Right lung (tissue), 10 donors: ENCODE measurements at places on chromosomes 13 and 19. TPM values are rescaled to one million over a fixed set of nuclear protein-coding genes. Genes with fewer than 3 reads are reported as not detected.

Gene GZMM
- 0.60 TPM for polyA plus RNA-seq

Gene CD177
- 0.41 TPM for polyA plus RNA-seq

Gene TRPM4
- polyA plus RNA-seq = 20.0 TPM

DNA sequence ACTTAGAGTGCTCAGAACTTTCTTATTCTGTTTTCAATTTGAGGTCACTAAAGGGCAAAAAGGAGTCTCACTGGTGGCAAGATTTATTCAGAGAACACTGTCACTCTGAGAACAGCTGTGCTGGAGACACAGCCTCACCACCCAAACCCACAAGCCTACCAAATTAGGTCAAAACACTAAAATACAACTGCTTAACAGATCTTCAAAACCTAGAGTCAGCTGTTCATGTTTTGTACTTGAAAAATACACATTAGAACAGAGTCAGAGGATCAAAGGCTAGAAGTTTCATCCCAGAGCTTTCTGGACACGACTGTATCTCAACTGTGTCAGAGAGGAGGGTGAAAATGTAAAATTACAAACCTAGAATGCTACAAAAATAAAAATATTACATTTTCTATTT is 89.3 kb downstream of the MIPEP start:
- no peak for DNase-seq

DNA sequence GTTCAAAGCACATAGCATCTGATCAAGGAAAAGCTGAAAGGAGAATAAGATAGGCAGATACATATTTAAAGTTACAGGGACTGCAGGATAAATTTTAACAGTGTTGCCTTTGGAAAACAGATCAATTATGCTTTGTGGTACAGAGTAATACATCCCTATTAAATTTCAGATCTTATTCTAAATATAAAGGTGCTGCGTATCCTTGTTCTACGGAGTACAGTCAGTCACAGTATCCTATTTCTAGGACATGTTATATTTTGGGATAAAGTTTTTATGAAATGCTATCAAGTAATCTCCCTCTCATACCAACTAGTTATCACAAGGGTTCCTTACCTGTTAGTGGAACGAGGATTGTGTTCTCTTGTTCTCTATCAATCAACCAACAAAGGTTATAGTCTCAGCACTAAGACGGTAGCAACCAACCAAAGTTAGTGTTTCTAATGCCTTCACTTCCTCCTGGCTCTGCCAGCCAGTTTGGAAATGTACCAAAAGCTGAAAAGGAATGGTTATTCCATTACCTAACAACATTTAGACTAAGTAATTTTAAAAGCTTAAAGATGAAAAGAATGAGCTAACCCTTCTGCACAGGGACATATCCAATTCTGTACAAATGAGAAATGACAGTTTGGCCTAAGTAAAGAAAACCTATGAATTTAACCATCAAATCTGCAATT is 35.2 kb downstream of the TSC22D1 start:
- DNase-seq = no peak

DNA sequence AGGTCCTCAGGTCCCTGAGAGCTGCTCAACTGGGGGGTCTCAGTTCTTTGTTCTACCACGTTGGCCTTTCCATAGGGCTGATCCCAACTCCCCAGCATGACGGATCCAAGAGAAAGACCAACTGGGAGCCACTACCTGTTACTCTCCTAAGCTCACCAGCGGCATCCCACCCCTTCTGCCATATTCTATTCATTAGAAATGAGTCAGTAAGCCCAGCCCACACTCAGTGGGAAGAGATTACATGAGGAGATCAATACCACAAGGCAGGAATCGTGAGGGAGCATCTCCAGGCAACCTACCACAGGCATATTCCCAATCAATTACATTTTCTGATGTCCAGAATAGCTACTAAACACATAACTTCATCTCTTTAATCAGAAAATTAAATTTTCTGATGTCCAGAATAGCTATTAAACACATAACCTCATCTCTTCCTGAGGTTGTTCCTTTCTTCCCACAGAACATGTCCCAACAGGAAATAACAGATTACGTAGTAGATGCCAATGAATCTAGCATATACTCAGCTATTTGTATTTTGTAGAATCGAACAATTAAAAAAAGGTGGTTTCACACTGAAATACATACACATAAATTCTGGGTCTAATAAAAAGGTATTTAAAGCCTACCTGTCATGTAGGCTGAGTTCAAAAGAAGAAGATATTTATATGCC is 708.1 kb upstream of the ARGLU1 start:
- DNase-seq = no peak

- DNase-seq = no peak
Observed at GRCh38 chr13:76522083-76522755, 364.0 kb downstream of the KCTD12 start.

DNA sequence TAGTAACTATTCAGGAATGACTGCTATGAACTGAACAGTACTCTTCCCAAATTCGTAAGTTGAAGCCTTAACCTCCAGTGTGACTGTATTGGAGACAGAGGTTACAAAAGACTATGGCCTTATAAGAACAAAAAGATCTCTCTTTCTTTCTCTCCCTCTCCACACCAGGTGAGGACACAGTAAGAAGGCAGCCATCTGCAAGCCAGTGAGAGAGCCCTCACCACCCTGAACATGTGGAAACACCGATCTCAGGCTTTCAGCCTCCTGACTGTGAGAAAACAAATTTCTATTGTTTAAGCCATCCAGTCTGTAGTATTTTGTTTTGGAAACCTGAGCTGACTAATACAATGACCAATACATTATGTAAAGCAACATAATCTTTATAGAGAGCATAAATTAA is 888.9 kb downstream of the SLITRK1 start:
- no peak for DNase-seq

- DNase-seq = no peak
Observed at GRCh38 chr13:101565317-101565716, 112.8 kb downstream of the ITGBL1 start.

DNA sequence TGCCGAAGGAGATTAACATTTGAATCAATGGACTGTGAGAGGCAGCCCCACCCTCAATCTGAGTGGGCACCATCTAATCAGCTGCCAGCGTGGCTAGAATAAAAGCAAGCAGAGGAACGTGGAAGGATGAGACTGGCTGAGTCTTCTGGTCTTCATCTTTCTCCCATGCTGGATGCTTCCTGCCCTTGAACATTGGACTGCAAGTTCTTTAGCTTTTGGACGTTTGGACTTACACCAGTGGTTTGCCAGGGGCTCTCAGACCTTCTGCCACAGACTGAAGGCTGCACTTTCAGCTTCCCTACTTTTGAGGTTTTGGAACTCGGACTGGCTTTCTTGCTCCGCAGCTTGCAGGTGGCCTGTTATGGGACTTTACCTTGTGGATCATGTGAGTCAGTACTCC is 14.7 kb downstream of the NHLRC3 start:
- DNase-seq = no peak

- DNase-seq = no peak
Observed at GRCh38 chr19:40608240-40608621, 7.1 kb downstream of the LTBP4 start.

- DNase-seq = no peak
Observed at GRCh38 chr19:1225440-1226226, 12.2 kb downstream of the CBARP start.

GRCh38 chr19:49767967-49768581 is 1.3 kb downstream of the AP2A1 start:
- no peak for DNase-seq

- no peak for DNase-seq
Observed at GRCh38 chr13:98564204-98564603, 12.7 kb downstream of the STK24 start.

DNA sequence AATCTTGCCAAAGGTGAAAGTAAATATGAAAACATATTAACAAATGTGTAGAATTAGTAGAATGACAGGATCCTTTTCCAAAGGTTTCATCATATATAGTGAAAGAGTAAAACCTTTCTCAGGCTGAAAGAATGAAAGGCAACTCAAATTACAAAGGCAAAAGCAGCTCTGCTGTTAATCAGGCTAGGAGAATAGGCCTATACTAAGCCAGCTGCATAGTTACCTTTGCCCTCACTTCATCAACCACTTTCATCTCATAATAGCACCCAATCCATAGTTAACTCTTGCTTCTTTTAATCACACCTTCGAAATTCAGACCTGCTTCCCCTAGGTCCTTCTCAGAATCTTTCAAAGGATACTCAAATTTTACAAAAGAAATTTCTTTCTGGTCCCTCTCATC is 1167.6 kb upstream of the ATXN8OS start:
- DNase-seq = no peak

GRCh38 chr13:38743466-38743865 is 56.6 kb downstream of the FREM2 start:
- no peak for DNase-seq

GRCh38 chr13:113741191-113741668 is 17.8 kb upstream of the TMEM255B start:
- no peak for DNase-seq

GRCh38 chr19:7191946-7192691 is 102.1 kb downstream of the INSR start:
- no peak for DNase-seq

DNA sequence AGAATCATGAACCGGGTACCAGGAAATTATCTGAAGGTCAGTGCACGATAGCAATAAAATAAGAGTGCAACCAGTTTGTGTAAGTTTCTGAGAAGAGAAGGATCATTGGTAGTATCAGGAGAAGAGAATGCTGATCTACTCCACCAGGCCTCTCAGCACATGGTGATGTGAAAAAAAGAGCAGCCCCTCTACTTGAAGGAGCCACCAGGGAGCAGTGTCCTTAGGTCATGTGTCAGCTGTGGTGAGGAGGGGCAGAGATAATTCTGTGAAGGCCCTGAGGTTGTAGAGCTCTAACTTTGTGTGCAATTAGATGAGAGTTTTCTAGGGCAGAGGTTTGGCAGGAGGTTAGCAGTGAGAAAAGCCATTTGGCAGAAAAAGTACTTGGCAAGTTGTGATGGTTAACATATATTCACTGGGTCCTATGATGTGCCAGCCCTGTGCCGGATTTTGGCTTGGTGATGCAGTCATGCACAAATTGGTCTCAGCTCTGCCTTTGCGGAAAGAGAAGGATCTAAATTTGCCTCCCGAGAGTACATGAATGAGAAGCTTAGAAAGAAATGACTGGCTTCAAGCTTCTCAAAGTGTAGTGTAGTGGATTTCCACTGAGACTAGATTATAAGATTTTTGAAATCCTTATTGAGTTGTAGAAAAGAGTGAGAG is 19.2 kb upstream of the ZC3H13 start:
- DNase-seq = no peak

- no peak for DNase-seq
Observed at GRCh38 chr13:108270442-108270841, 924 bp downstream of the TNFSF13B start.
